CD4-positive, alpha-beta T cell treated with Interleukin-4 for 4 hours (primary cell): ENCODE measurements at places on chromosomes 11 and 22.

GRCh38 chr11:532986-533585 lies 2.3 kb downstream of the HRAS start:
- no peak for DNase-seq

- DNase-seq: no peak
These were observed 79.7 kb downstream of the BUD13 start for GRCh38 chr11:116693102-116693570.

DNA sequence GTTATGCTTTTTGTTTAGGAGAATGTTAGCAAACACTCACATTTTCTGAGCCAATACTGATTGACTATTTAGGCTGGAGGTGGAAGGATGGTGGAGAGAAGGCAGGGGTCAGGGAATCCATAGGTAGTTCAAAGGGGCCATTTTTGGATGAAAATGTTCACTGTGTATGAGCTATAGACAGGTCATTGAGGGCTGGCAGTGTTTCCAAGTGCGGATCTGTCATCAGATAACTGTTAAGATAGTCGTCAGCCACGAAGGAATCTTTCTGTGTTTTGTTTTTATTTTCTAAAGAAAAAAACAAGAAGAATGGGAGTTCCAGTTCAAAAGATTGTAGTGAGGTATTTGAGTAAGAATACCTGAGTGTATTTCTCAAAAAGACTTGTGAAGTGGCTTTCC lies 3.1 kb downstream of the KCNJ5 start:
- no peak for DNase-seq

- DNase-seq: no peak
These were observed 76.9 kb downstream of the PIWIL3 start for GRCh38 chr22:24697621-24698082.

DNA sequence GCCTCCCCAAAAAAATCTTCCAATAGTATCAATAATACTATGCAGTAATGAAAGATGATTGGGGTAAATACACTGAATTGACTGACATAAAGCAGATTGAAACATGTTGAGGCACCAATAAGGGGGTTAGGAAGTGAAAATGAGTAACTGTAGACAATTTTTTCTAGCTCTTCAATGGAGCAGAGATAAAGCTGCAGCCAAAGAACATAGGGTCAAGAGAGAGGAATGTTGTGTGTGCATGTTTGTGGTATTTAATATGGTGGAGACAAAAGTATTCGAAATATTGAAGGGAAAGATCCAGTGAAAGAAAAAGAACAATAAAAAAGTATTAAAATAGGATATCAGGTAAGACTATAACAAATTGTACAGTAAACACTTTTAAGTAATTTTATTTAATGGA lies 450.0 kb upstream of the CCDC179 start:
- no peak for DNase-seq

DNA sequence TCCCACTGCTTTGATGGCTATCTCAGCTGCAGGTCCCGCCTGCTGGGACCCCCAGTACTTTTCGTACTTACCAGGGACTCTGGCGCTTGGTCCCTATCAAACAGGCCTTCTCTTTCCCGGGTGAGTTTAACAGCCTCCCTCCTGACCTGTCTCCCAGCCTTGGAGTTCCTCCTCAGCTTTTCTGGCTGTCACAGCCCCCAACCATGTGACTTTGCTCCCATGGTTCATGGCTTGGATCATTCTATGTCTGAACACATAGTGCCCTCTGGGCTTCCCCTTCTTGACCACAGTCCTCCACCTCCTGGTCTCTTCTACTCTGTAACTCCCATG lies 56.9 kb downstream of the PARVA start:
- DNase-seq: no peak

GRCh38 chr22:40635043-40635939 lies 1.2 kb downstream of the MRTFA start:
- DNase-seq: no peak

- no peak for DNase-seq
These were observed 37.1 kb upstream of the RAB38 start for GRCh38 chr11:88212300-88212699.

- DNase-seq: no peak
These were observed 15.6 kb upstream of the LYVE1 start for GRCh38 chr11:10584071-10584501.

GRCh38 chr11:121328176-121328966 lies 35.8 kb downstream of the SC5D start:
- peak; percentile 44 for DNase-seq

GRCh38 chr11:9629064-9629463 lies 34.8 kb upstream of the SWAP70 start:
- no peak for DNase-seq

- DNase-seq: no peak
These were observed 25.2 kb downstream of the ALKBH3 start for GRCh38 chr11:43905813-43906241.

- DNase-seq: no peak
These were observed 6.2 kb upstream of the SYT8 start for GRCh38 chr11:1828542-1828941.

DNA sequence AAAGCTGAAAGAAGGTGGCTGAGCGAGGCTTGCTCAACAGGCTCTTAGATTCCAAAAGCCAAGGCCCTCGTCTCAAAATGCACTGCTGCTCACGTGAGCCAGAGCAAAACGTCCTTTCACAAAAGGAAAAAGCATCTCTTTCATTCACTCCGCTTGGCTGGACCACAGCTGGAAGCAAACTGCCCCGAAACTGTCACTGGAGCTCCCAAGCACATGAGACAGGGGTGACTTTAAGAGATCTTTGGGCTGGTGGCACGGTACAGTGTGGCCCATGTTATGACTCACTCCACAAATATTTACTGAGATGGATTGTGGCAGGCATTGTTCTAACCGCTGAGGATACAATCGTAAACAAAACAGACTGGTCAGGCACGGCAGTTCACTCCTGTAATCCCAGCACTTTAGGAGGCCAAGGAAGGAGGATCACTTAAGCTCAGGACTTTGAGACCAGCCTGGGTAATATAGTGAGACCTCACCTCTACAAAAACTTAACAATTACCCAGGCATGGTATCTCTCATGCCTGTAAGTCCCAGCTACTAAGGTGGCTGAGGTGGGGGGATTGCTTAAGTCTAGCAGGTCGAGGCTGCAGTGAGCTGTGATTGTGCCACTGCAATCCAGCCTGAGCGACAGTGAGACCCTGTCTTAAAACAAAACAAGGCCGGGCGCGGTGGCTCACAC lies 3.6 kb downstream of the PLA2G6 start:
- DNase-seq: no peak

DNA sequence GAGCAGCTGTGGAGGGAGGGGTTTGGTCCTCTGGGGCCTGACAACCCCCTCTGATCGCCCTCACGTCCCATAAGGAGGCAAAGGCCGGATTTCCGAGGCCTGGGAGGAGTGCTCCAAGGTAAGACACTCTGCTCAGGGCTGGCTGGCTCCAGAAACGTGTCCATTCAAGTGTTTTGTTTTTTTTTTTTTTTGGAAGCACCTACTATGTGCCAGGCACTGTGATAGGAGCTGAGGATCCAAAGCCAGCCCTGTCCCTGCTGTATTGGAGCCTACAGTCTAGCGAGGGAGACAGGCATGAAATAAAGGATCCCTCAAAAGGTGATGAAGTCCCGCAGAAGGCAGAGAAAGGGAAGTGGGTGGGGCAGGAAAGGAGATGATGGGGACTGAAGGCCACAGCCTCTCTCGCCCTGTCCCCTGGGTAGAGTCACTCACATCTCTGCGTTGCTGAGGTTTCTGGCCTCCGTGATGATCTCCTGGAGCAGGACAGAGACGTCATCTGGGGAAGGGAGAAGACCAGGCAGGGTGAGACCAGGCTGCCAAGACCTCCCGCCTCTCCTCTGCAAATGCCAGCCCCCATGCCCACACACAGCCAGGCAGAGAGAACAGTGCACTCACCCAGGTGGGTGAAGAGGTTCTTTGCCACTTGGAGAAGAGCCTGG lies 89.2 kb downstream of the PDE2A start:
- no peak for DNase-seq

DNA sequence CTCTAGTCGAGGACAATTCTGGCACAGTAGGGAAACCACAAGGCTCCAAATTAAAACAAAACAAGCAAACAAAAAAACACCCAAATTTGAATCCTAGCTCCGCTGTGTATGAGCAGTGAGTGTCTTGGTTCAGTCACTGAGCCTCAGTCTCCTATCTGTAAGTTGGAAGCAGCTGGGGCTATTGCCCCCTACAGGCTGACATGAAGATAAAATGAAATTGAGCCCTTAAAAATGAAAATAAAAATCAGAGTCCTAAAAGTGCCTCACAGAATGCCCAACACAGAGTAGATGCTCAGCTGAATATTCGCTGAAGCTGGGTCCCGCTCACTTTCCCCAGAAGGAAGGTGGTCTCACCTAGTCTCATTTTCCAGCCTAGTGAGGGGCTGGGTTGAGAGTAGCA lies 65.2 kb downstream of the PDE2A start:
- DNase-seq: peak; percentile 22

GRCh38 chr11:56855217-56855616 lies 106.7 kb upstream of the OR9G4 start:
- DNase-seq: no peak
